ENCODE measurements at places on chromosomes 7 and 10. TPM values are rescaled to one million over a fixed set of nuclear protein-coding genes. Genes with fewer than 3 reads are reported as not detected.

Gene DMTF1
- 159 TPM for total RNA-seq

Gene GIMAP6
- 0.17 TPM for total RNA-seq

Gene ZNF248
- total RNA-seq: 9.2 TPM

Gene SLC39A12
- not detected for total RNA-seq

Gene FAM25G
- total RNA-seq: not detected

Gene FOXP2
- not detected for total RNA-seq

Gene PRSS2
- total RNA-seq: not detected

GRCh38 chr10:43673471-43673870 is 24.8 kb upstream of the ZNF32 start:
- no peak for DNase-seq
- peaks cover 2% of the 10 kb centered on the region for H3K4me1 ChIP-seq
- H3K27ac ChIP-seq: no peak overlapping the region
- no peak overlapping the region for H3K4me3 ChIP-seq

DNA sequence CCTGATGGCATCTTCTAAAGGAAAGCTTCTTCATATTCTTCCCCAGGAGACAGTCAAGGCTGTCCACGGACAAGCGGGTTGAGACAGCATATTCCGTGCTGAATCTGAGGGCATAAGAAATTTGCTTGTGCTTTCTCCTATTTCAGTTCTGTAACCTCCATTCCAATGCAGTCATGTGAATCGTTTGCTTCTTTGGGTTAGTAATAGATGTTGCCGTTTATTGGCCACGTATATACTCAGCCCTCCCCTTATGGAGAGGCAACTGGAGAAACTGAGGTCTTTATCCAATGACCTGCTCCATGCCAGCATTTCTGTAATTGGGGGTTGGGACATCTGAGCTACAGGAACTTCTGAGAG is 38.9 kb downstream of the LYZL1 start:
- no peaks in the 10 kb centered on the region for H3K4me1 ChIP-seq
- no peak overlapping the region for H3K27ac ChIP-seq
- no peak for DNase-seq
- H3K27me3 ChIP-seq: no peaks in the 10 kb centered on the region

DNA sequence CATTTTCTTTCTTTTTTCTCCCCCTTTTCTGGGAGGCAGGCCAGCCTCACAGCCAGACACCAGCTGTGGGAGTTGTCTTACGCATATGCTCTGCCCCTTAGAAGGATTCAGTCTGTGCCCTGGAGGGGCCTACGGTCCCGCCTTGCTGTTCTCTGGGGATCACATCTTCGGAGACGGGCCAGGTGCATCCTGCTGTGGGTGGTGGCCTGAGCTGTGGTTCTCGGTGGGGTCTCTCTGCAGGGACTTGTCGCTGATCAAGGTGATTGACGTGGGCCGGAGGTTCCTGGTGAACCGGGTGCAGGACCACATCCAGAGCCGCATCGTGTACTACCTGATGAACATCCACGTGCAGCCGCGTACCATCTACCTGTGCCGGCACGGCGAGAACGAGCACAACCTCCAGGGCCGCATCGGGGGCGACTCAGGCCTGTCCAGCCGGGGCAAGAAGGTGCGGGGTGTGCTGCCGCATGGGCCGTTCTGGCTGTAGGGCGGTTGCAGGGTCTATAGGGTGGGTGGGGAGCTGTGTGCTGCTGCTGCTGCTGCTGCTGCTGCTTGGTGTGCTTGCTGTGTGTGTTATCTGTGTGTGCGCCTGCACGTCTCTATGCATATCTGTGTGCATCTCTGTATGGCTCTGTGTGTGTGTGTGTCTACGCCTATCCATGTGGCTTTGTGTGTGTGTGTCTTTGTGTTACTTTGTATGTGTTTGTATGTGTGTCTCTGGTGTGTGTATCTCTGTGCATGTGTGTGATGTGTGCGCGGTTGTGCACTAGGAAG is 17.9 kb downstream of the PFKFB3 start:
- no peak overlapping the region for H3K4me3 ChIP-seq
- H3K27ac ChIP-seq: no peak overlapping the region
- H3K36me3 ChIP-seq: peaks cover 91% of the 10 kb centered on the region
- DNase-seq: no peak

DNA sequence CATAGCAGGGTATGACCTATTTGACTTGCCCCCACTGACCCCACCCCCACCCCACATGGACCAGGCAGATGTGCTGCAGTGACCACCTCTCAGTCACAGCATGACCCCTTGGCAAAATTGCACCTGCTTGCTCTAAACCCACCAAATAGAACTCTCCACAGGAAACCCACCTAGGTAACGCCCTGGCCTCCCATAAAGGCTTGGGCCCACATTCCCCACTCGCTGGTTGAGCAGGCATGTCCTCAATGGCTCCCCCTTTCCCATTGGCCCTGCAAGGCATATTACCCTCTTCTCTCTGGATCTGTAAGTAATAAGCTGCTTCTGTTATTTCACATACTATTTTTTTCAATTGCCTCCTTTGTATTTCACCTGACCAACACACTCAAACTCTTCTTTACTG is 2.7 kb downstream of the IFIT1 start:
- no peaks in the 10 kb centered on the region for H3K27me3 ChIP-seq
- H3K36me3 ChIP-seq: no peaks in the 10 kb centered on the region
- no peak overlapping the region for H3K4me3 ChIP-seq
- H3K4me1 ChIP-seq: peaks cover 18% of the 10 kb centered on the region

- H3K4me1 ChIP-seq: no peaks in the 10 kb centered on the region
- DNase-seq: no peak
- H3K36me3 ChIP-seq: peaks cover 20% of the 10 kb centered on the region
- peaks cover 3% of the 10 kb centered on the region for H3K27me3 ChIP-seq
Measured at GRCh38 chr10:45008524-45009161, 7.9 kb downstream of the ZNF22 start.

GRCh38 chr7:1050956-1051690 is 6.8 kb downstream of the GPR146 start:
- peaks cover 6% of the 10 kb centered on the region for H3K27me3 ChIP-seq
- DNase-seq: no peak
- no peaks in the 10 kb centered on the region for H3K36me3 ChIP-seq
- peaks cover 25% of the 10 kb centered on the region for H3K4me1 ChIP-seq

- H3K27ac ChIP-seq: no peak overlapping the region
- H3K27me3 ChIP-seq: no peaks in the 10 kb centered on the region
- H3K36me3 ChIP-seq: peaks cover 2% of the 10 kb centered on the region
- no peak overlapping the region for H3K4me3 ChIP-seq
- DNase-seq: no peak
- H3K4me1 ChIP-seq: peaks cover 3% of the 10 kb centered on the region
Measured at GRCh38 chr10:114995468-114996247, 57.7 kb downstream of the TRUB1 start.

DNA sequence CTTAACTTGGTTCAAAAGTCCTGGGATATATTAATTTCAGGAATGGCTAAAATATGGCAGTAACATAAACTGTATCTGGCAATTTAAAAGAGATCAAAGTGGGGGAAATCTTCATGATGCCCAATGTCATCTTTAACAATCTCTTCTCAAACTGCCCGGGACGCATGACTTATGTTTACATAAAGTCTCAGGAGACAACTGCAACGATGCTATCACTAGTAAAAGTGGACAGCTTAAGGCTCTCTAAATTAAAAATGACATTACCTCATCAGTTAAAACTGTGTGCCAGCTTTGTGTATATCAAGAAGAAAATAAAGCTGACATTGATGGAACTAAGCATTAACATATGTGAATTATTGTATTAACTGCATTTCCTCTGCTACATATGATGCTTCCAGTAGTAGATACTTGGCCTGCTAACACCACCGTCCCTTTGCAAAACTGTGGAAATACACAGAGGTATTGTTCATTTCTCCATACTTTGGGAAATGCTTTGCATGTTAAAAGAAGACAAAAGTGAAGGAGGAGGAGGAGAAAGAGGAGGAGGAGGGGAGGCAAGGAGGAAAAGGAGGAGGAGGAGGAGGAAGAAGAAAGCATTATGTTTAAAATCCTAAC is 62.4 kb downstream of the NRP1 start:
- H3K27ac ChIP-seq: no peak overlapping the region
- peaks cover 13% of the 10 kb centered on the region for H3K27me3 ChIP-seq
- H3K36me3 ChIP-seq: no peaks in the 10 kb centered on the region
- H3K4me1 ChIP-seq: no peaks in the 10 kb centered on the region

GRCh38 chr7:28658381-28658780 is 246.1 kb downstream of the CREB5 start:
- DNase-seq: no peak
- H3K36me3 ChIP-seq: peaks cover 3% of the 10 kb centered on the region
- H3K4me3 ChIP-seq: no peak overlapping the region
- H3K4me1 ChIP-seq: peaks cover 10% of the 10 kb centered on the region
- no peak overlapping the region for H3K27ac ChIP-seq
- peaks cover 3% of the 10 kb centered on the region for H3K27me3 ChIP-seq

DNA sequence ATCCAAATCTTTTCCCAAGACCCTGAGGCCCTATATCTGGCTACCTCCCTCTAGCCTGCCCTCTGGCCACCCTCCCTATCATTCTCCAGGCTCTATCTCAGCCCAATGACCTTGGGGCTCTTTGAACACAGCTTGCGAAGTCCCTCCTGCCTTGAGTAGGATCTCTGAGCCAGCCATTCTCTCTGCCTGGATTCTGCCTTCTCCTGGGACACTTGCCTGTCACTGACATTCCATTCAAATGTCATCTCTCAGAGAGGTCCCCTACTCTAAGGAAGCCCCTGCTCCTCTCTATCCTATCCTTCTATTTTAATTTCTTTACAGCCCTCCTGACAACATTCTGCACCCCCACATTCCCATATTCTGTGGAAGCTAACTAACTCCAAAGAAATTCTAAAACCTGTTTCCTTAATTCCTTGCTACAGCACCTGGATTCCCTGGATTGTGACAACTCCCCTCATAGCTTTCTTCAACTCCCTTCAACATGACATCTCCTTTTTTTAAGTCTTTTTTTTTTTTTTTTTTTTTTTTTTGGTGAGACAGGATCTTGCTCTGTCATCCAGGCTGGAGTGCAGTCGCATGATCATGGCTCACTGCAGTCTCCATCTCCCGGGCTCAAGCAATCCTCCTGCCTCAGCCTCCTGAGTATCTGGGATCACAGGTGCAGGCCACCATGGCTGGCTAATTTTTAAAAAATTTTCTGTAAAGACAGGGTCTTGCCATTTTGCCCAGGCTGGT is 81.0 kb upstream of the ASAH2 start:
- no peak overlapping the region for H3K27ac ChIP-seq
- peaks cover 19% of the 10 kb centered on the region for H3K4me1 ChIP-seq
- no peak for DNase-seq
- peaks cover 6% of the 10 kb centered on the region for H3K36me3 ChIP-seq

DNA sequence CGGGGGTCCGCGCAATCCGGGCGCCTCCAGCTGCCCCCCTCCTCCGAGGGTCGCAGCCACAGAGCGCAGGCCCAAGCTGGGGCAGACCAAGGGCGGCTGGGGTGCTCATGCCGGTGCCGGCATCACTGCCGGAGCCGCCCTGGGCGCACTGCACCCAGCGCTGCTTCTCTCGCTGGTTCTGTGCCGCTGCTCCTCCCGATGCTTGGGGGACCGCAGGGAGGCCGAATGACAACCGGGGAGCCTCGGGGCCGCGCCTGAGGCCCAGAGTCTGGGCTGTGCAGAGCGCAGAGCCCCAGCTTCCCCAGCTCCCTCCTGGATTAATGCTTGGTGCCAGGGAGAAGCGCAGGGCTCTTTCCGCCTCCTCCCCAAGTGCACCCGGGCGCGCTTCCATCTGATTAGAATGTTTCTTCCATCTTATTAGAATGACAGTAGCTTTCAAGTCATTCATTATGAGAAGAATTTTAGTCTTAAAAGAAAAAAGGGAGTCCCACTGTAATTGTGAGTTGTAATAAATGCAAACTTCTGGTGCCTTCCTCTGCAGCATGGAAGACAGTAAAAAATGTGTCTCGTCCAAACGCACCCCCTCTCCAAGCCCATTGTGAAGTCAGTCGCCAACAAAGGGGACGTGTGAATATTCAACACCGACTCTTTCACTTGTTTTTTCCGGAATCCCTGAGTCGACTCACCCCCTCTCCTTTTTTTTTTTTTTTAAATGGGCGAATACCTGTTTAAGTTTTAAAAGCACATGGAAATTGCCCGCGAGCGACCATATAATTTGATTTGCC is 19.5 kb upstream of the PTF1A start:
- H3K27ac ChIP-seq: no peak overlapping the region
- H3K4me1 ChIP-seq: no peaks in the 10 kb centered on the region
- DNase-seq: no peak
- H3K36me3 ChIP-seq: no peaks in the 10 kb centered on the region
- no peak overlapping the region for H3K4me3 ChIP-seq

DNA sequence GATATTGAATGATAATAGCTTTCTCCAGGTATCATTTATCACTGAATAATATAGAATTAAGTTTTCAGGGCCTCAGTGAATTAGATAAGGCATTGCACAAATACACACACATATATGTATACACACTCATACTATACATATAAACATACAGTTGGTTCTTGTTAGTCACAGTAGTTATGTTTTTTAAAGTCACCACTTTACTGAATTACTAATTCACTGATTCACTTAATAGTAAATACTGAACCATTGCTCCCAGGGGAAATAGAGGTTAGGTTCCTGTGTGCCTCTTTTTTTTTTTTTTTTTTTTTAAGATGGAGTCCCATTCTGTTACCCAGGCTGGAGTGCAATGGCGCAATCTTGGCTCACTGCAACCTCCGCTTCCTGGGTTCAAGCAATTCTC is 33.6 kb downstream of the PRR15 start:
- no peak overlapping the region for H3K4me3 ChIP-seq
- peaks cover 2% of the 10 kb centered on the region for H3K27me3 ChIP-seq
- DNase-seq: no peak
- H3K27ac ChIP-seq: no peak overlapping the region

GRCh38 chr7:118169146-118169545 is 14.8 kb upstream of the LSM8 start:
- H3K27me3 ChIP-seq: no peaks in the 10 kb centered on the region
- H3K4me3 ChIP-seq: no peak overlapping the region
- DNase-seq: no peak
- no peak overlapping the region for H3K27ac ChIP-seq
- H3K4me1 ChIP-seq: no peaks in the 10 kb centered on the region

DNA sequence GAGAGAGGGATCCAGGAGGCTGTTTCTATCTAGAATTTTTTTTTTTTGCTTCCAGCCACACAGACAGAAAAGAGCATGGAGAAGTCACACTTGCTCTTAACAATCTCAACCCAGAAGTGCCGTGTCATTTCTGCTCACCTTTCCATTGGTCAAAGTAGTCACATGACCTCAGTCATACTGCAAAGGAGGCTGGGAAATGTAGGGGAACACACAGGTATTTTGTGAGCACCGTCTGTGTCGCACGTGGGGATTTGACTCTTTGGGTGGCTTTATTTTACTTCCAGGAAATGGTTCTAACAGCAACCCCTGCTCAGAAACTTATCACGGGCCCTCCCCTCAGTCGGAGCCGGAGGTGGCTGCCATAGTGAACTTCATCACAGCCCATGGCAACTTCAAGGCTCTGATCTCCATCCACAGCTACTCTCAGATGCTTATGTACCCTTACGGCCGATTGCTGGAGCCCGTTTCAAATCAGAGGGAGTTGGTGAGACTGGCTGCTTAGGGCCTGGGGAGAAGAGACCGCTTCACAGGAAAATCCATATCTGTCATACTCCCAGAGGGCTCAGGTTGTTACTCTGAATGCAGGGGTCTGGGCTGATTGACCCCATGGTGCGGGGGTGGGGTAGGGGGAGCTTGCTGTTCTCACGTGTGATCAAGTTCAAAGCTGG is 13.1 kb upstream of the CPA1 start:
- DNase-seq: no peak
- H3K4me1 ChIP-seq: no peaks in the 10 kb centered on the region
- H3K36me3 ChIP-seq: no peaks in the 10 kb centered on the region
- no peak overlapping the region for H3K4me3 ChIP-seq
- no peak overlapping the region for H3K27ac ChIP-seq

Measured in activated B cell treated with CpG ODN at 0.5 μM for 24 hours (primary cell).